Midbrain (tissue), 1 donor: ENCODE measurements at places on chromosomes 1 and 21.

GRCh38 chr1:207856276-207857023 is 54.5 kb downstream of the CD34 start:
- no peak for DNase-seq

DNA sequence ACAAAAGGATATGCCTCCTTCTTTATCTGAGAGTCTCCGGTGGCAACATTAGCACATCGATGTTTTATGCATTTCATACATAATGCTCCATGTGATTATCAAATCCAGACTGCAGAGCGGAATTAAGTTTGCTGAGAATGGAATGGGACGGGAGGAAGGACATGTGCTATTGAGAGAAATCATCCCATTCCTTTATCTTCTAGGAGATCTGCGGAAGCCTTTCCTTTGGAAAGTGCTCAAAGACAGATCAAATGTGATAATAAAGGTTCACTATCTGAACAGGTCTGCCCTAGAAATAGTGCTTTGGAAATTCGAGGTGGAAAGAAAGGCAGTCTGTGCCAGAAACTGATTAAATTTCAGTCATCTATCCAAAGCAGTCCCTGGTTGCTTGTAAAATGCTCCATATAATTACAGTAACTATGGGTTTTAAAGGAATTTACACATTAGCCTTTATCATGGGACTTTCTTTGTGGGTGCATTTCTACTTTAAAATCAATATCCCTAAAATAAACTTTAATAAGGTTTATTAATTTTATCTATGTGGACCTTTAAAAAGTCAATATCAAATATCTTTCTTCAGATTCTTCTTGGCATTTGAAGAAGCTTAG is 473.5 kb upstream of the ADGRL2 start:
- DNase-seq: no peak

GRCh38 chr1:162281426-162281825 is 95.2 kb downstream of the SPATA46 start:
- DNase-seq: no peak

GRCh38 chr1:118340928-118341910 is 156.2 kb upstream of the SPAG17 start:
- DNase-seq: no peak

GRCh38 chr1:221736714-221737113 is 5.2 kb downstream of the DUSP10 start:
- no peak for DNase-seq

DNA sequence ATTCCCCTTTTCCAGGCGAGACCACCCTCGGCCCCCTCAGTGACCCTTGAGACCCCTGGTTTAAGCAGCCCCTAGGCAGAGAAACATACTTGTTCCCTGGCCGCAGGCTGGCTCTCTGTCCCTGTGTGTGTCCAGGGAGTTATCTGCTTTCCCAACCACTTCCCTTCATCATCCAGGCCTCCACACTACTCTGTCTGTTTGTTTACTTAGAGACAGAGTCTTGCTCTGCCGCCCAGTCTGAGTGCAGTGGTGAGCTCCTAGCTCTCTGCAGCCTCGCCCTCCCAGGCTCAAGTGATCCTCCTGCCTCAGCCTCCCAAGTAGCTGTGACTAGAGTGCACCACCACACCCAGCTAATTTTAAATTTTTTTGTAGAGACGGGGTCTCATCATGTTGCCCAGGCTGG is 5.8 kb upstream of the VWA1 start:
- DNase-seq: no peak
